ENCODE measurements at places on chromosomes 1 and 21. TPM values are rescaled to one million over a fixed set of nuclear protein-coding genes. Genes with fewer than 3 reads are reported as not detected.

OR2M3 gene
- under 0.01 TPM for total RNA-seq

TMPRSS15 gene
- not detected for total RNA-seq

RPL22 gene
- total RNA-seq = 393 TPM

ZSWIM5 gene
- 15.9 TPM for total RNA-seq

C4BPA gene
- total RNA-seq = not detected

PAPPA2 gene
- 6.1 TPM for total RNA-seq

TACSTD2 gene
- total RNA-seq = under 0.01 TPM

PADI1 gene
- not detected for total RNA-seq

OR6K6 gene
- total RNA-seq = not detected

MX1 gene
- total RNA-seq = 5.7 TPM

OR10Z1 gene
- total RNA-seq = not detected

FOXO6 gene
- 3.7 TPM for total RNA-seq

LCE3D gene
- not detected for total RNA-seq

RUNX3 gene
- not detected for total RNA-seq

BCAN gene
- total RNA-seq = 52.2 TPM

FMO5 gene
- 0.41 TPM for total RNA-seq

KCNE2 gene
- total RNA-seq = under 0.01 TPM

CFH gene
- total RNA-seq = 30.6 TPM

SRGAP2B gene
- total RNA-seq = 64.8 TPM

MEX3A gene
- 43.2 TPM for total RNA-seq

GPATCH2 gene
- total RNA-seq = 29.3 TPM

KRTAP11-1 gene
- total RNA-seq = not detected

CRP gene
- total RNA-seq = not detected

RXFP4 gene
- not detected for total RNA-seq

ZNF697 gene
- 31.4 TPM for total RNA-seq

ZBTB7B gene
- total RNA-seq = 0.82 TPM

UTS2 gene
- total RNA-seq = not detected

DEDD gene
- 21.6 TPM for total RNA-seq

AMY1C gene
- not detected for total RNA-seq

C1orf226 gene
- 0.82 TPM for total RNA-seq

OR2L5 gene
- 0.41 TPM for total RNA-seq

MYOM3 gene
- total RNA-seq = not detected

PPFIA4 gene
- total RNA-seq = 12.6 TPM

GPR3 gene
- 0.41 TPM for total RNA-seq

SLC37A1 gene
- 32.2 TPM for total RNA-seq

LCE2D gene
- total RNA-seq = not detected

CBR1 gene
- 21.6 TPM for total RNA-seq

RNU1-4 gene
- total RNA-seq = under 0.01 TPM

KLHDC7A gene
- under 0.01 TPM for total RNA-seq

EDEM3 gene
- 93.3 TPM for total RNA-seq

UBE2U gene
- total RNA-seq = not detected

IVL gene
- total RNA-seq = not detected

CHIT1 gene
- 1.6 TPM for total RNA-seq

LRRC71 gene
- not detected for total RNA-seq

ZMYND12 gene
- total RNA-seq = not detected

SDC3 gene
- total RNA-seq = 57.1 TPM

LCE3E gene
- total RNA-seq = not detected

Data from frontal cortex (tissue), 4 donors.